ENCODE measurements at places on chromosomes 4 and X.

DNA sequence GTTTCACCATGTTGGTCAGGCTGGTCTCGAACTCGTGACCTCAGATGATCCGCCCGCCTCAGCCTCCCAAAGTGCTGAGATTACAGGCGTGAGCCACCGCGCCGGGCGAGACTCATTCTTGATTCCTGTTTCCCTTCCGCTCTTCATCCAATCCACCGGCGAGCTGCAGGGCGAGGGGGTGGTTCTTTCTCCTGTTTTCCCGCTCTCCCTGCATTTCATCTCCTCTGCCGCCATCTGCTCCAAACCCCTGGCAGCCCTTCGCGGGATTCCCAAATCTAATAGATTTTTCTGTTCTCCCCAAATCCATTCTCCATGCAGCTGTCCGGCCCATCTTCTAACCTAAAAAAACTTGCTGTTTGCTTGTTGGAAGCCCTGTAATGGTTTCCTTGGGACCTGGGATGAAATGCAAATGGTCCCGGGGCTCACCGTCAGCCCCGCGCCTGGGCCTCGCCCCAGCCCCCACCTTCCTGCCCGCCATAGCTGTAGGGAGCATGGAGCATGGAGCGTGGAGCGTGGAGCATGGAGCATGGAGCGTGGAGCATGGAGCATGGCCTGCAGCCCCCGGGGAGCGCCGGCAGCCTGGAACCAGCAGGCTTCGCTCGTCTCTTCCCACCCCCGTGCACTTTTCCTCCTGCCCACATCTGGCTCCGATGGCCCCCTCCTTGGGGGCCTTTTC is 1.1 kb downstream of the ZFP42 start:
- no peak for DNase-seq

- DNase-seq: peak; percentile 9
Observed at GRCh38 chr4:15001248-15001868, 923 bp upstream of the CPEB2 start.

- no peak for DNase-seq
Observed at GRCh38 chr4:95170176-95170575, 378.6 kb downstream of the UNC5C start.

- no peak for DNase-seq
Observed at GRCh38 chrX:120604361-120604782, 471 bp downstream of the MCTS1 start.

GRCh38 chrX:44596277-44596676 is 53.6 kb upstream of the FUNDC1 start:
- no peak for DNase-seq

DNA sequence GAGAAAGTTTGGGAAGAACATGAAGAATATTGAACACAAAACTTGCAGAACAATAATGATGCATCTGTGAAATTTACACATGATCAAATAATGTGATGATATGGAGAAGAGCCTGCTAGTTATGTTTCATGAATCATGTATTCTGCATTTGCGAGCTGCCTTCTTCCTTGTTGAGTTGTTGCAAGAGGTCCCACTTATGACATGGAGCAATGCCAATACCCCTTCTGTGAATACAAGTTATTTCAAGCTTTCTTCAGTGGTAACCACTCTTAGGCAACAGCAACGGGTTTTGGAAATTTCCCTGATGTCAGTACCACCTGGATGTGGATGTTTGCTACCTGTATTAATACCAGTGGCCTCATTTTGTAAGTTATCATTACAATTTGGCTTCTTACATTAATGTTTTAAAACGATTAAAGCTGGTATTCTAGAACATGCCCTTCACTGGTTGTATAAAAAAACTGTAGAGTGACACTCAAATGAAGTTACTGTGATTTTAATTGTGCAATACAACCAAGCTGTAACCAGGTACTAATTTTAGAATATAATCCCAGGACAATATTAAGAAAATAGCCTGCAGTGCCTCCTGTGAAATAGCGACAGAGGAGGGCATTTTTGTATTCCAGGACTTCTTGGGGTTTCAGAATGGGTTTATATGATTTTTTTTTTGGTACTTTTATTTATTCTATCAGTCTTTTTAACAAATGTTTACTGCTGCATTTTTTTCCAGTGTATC is 25.3 kb downstream of the IQCM start:
- no peak for DNase-seq

GRCh38 chrX:129239371-129239770 is 283.9 kb downstream of the SMARCA1 start:
- DNase-seq: no peak

DNA sequence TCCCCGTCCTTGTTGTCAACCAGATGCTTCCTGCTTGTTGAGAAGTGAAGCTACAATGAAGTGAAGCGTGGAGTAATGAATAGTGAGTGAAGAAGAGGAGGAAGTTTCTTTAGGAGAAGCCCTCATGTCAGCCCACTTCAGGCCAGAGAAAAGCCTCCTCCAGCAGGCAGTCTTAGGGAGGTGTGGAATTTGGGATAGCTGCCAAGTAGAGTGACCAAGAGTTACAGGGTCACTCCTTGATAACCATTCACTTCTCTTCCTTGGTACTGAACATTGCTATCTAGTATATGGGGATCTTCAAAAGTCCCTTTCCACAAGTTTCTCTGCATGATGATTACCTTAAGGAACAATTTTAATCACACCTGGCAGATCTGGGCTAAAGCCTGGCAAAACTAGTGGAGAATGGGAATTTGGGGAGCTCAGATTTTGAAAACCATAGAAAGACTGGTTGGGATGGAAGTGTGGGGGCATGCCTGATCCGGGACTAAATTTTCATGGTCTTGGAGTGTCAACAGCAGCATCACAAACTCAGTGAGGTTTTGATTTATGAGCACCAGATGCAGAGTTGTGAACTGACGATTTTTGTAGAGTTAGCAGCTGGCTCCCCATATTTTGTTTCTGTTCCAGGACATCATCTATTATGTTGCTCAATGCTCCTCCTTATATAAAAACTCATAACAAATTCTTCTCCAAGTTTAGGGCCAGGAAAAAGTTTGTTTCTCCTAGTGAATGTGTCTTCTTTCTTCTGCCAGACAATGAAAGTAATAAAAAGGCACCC is 53.1 kb downstream of the IGSF1 start:
- DNase-seq: no peak

DNA sequence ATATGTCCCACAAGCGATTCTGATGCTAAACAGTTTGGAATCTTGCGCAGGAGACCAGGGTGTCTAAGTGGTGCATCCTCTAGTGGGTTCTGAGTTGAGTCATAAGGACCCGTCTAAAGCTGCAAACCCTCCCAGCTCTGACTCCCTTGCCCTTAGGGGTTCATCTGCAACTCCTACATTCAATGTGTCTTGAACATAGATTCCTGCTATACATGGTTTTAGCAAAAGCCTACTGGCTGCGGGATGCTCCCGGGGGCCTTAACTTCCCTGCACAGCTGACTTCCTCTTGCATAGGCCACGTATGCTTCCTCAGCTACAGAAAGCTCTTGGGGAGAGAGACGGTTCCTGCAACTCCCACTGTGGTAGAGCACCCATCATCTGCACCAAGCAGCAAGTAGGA is 236.7 kb downstream of the EVC2 start:
- DNase-seq: no peak

- no peak for DNase-seq
Observed at GRCh38 chr4:154082760-154083535, 294.1 kb upstream of the SFRP2 start.

GRCh38 chr4:170853422-170854021 is 763.8 kb upstream of the AADAT start:
- no peak for DNase-seq

- no peak for DNase-seq
Observed at GRCh38 chr4:1533501-1534064, 127.3 kb upstream of the NKX1-1 start.

DNA sequence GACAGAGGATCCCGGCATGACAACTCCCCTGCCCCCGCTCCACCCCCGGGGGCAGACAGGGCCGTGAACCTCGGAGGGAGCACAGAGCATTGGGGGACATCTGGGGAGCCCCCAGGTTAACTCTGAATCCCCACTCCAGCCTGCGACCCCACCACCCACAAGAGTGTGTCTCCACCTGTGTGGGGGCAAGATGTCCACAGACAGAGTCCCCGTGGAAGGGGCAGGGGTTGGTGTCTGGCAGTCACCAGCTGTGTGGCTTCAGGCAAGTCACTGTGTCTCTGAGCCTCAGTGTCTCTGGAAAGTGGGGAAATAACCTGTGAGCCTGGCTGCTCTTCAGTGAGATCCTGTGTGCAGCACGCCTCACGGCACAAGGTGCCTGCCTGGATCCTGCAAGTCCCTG is 239.0 kb downstream of the AFAP1 start:
- no peak for DNase-seq

GRCh38 chr4:8035371-8035780 is 95.7 kb upstream of the AFAP1 start:
- no peak for DNase-seq

DNA sequence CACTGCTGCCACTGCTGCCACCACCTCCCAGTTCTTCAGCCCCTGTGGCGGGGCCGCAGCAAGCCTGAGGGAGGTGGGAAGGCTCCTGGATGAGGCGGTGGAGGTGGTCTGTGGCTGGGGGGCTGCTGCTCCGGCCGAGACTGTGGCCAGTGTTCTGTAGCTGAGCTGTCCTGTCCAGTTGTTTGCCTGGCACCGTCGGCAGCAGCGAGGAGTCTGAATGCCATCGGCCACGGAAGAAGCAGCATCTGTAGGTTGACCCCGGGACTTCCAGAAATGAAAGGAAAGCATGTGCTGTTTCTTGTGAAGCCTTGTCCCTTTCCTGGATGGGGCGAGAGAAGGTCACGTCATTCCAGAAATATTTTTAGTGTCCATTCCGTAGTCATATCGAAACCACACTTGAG is 3.3 kb downstream of the C4orf54 start:
- DNase-seq: no peak

GRCh38 chr4:89939546-89939945 is 44.9 kb downstream of the MMRN1 start:
- no peak for DNase-seq

- peak; percentile 1 for DNase-seq
Observed at GRCh38 chrX:38970845-38971244, 169.6 kb downstream of the MID1IP1 start.

GRCh38 chr4:180766944-180767729 is 1476.1 kb upstream of the TENM3 start:
- DNase-seq: no peak

DNA sequence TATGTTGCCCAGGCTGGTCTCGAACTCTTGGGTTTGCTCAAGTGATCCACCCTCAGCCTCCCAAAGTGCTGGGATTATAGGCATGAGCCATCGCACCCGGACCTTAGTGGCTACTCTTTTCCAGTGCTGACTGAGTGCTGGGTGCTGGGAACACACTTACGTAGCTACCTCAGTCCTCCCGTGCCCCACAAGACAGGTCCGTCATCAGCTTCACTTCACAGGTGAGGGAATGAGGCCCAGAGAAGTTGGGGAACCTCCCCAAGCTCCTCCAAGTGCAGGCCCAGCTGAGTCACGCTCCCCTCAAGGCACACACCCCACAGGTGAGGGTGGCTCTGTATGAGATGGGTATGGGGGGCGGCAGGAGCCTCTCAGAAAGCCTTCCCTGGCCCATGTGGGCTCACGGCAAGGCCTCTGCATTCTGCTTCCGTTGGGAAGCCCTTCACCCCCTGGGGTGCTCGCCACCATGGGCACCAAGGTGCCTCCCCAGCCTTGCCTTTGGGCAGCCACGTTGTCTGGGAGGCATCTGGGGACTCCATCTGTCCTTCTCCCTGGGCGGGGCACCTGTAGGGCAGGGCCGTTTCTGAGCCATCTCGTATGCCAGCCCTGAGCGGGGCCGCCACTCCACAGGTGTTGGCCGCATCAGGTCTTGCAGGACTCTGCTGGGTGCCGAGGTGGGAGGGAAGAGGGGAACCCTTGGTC is 28.4 kb downstream of the NSG1 start:
- no peak for DNase-seq

DNA sequence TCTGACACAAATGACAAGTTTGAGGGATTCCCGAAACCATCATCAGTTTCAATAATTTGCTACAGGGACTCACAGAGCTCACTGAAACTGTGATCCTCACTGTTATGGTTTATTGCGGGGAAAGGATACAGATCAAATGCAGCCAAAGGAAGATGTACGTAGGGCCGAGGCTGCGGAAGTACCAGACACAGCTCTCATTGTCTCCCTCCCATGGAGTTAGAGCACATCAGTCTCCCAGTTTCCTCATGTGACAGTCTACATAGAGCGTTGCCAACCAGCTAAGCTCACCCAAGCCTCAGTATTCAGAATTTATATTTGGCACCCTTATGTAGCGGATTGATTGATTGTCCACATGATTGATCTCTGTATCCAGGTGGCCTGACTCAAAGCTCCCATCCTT is 137.8 kb upstream of the TENM3 start:
- DNase-seq: no peak

DNA sequence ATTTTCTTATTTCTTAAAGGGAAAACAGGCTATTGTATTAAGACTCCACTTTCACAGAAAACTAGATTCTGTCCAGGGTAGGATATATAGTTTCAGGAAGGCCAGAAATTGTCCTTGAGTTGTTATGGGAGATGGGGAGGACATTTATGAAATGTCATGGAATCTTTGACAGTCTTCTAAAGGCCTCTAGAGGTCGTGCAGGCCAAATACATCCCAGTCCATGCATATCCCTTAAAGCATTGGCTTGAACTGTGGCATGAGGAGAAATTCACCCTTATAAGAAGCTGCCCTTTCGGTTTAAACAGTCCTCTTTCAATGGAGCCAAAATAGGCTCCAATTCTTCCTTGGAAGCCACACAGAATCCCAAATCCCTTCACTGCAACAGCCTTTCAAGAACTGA is 183.6 kb upstream of the NOCT start:
- DNase-seq: no peak

GRCh38 chr4:52037689-52038102 is 403 bp downstream of the SGCB start:
- DNase-seq: no peak

- no peak for DNase-seq
Observed at GRCh38 chr4:134326866-134327265, 125.3 kb upstream of the PABPC4L start.

- DNase-seq: no peak
Observed at GRCh38 chr4:103197765-103198110, 405 bp downstream of the CENPE start.

- no peak for DNase-seq
Observed at GRCh38 chr4:61177367-61177766, 22.8 kb upstream of the ADGRL3 start.

DNA sequence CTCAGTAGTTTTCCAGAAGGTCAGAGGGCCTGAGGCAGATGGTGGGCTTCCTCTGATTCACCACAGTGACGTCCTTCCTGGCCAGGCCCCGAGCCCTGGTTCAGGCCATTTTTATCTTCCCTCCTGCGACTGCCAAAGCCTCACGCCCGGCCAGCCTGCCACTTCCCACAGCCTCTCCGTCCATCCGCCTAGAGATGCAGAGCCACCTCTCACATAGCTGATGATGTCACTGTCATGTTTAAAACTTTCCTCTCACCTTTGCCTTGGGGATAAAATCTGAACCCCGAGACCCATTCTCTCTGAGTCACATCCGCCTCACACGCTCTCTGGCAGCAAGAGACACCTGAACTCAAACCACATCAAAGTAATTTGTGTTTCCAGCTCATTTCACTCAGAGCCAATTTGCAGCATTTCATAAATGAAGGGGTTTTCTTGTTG is 175.3 kb downstream of the QDPR start:
- peak; percentile 31 for DNase-seq

Measured in stimulated activated CD8-positive, alpha-beta memory T cell treated with anti-CD3 and anti-CD28 coated beads, Interleukin-7, amount 100 ng/mL, for 48 hours (primary cell).